ENCODE measurements at places on chromosomes 1 and 21.

DNA sequence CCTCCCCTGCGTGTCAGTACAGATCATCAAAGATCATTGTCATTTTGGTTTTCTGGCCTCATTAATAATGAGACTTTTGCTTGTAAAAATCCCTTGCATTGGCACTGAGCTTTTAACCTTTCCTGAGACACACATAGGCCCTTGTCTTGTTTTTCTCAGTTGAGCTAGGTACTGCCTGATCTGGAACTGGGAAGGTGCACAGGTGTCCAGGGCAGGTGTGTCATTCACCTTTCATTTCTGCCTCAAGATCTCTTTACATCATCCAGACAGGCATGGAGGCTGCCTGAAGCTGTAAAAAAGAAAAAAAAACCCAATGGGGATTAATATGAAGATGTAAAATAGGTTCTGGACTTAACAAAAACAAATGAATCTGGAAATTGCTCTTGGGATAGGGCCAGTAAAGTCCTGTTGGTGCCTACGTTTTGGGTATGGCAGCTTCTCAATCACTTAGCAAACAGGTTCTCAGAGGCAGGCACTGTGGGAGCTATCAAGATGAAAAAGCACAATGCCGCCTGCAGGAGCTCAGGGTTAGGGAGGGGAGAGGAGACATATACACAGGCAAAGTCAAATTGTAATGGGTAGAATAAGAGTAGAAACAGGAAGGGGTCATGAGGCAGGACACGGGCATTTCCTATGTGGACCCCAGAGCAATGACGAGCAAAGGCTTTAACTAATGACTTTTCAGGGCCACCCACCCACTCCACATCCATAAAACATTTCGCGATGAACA, 1.0 kb upstream of the KCNC4 start:
- no peak for DNase-seq

- no peak for DNase-seq
Observed at GRCh38 chr1:167077128-167077867, 12.9 kb downstream of the GPA33 start.

- peak; percentile 59 for DNase-seq
Observed at GRCh38 chr1:184028854-184029623, 8.5 kb downstream of the COLGALT2 start.

DNA sequence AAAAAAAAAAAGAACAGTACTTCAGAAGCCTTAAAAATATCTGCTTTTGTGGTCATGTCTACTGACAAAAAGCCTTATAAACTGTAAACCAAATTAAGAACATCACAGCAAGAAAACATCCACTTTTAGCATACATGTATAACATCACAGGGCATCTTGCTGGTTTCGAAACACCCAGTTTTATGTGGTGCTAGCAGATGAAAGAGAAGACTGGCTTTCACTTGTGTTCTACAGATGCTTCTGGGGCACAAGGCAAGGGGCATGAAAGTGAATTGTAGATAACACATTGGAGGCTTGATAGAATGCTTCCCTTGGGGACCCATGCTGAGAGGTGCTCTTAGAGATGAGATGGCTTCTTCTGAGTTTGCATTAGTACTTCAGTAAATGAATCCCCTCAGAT, 543.7 kb upstream of the PKN2 start:
- DNase-seq = no peak

GRCh38 chr1:97636941-97637340, 283.9 kb downstream of the DPYD start:
- no peak for DNase-seq

- no peak for DNase-seq
Observed at GRCh38 chr1:151867321-151867720, 13.8 kb upstream of the THEM5 start.

GRCh38 chr1:75707191-75707590, 17.3 kb upstream of the ACADM start:
- no peak for DNase-seq

GRCh38 chr1:168042362-168042761, 94.4 kb downstream of the GPR161 start:
- no peak for DNase-seq

DNA sequence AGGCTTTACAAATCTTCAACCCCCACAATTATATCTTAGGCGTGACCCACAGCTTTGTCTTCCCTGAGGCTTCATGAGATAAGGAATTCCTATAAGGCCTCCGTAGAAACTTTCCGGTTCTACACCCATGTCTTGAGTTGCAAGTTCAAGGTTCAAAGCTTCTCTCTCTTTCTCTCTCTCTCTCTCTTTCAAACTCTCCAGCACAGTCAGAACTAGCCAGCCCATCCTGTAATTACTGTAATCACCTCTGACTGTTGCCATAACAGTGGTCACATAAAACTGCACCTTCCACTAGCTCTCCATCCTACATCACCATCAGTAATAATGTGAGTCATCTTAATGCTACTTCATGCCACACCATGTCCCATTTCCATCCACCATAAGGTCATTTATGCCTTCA, 90.0 kb upstream of the NFASC start:
- DNase-seq = no peak

- DNase-seq = no peak
Observed at GRCh38 chr1:153292185-153292584, 20.6 kb downstream of the PGLYRP3 start.

- no peak for DNase-seq
Observed at GRCh38 chr1:16131636-16132324, 24.1 kb downstream of the EPHA2 start.

- DNase-seq = no peak
Observed at GRCh38 chr1:161044535-161044907, 1.3 kb downstream of the USF1 start.

DNA sequence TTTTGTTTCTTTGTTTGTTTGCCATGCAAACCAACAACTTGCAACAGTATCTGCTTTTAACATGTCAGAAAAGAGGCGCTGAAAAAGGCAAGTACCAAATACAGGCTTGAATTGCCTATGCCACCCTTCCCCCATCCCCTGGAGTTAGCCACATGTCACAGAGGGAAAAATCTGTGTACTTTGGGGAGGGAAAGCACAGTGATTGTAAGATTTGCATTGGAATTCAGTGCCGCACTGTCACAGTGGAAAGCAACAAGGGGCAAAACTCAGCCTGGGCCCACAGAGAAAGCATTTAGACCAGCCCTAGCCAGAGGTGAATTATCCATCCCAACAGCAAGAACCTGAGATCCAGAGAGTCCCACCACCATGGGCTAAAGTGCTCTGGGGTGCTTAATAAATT, 52.4 kb upstream of the ACADM start:
- DNase-seq = no peak

DNA sequence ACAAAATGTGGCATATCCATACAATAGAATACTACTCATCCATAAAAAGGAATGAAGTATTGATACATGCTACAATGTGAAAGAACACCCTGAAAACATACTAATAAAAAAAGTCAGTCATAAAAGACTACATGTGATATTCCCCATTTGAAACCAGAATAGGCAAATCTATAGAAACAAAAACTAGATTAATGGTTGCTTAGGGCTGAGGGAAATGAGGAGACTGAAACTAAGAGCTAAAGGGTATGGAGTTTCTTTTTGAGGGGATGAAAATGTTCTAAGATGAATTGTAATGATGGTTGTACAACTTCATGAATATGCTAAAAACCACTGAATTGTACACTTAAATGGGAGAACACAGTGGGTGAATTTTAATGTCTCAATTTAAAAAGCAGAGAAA, 50.9 kb downstream of the ACBD6 start:
- DNase-seq = no peak

DNA sequence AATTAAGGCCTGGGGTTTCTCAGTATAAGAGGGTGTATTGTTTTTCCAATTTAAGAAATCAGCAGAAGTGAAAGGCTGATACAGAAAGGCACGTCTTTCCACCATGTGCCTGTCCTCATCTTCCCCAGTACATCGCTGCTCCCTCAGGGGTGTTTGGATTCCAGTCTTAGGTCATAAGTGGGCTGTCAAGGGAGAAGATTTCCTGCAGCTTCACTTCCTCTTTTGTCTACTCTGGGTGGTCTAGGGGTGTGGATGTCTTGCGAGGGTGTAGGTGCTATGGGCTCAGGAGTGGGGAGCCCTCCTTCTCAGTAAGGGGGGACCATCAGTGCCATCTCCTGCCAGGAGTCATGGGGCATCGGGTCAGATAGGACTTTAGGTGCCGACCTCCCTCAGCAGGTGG, 999.8 kb upstream of the NCAM2 start:
- DNase-seq = no peak

- no peak for DNase-seq
Observed at GRCh38 chr1:216387782-216388181, 35.5 kb downstream of the USH2A start.

All from aorta (tissue), 5 donors.